Activated naive CD8-positive, alpha-beta T cell treated with anti-CD3 and anti-CD28 coated beads, Interleukin-2, amount 10 ng/mL, durations not matched to agents 7 days and 5 days (primary cell): ENCODE measurements at places on chromosomes 7 and 10.

DNA sequence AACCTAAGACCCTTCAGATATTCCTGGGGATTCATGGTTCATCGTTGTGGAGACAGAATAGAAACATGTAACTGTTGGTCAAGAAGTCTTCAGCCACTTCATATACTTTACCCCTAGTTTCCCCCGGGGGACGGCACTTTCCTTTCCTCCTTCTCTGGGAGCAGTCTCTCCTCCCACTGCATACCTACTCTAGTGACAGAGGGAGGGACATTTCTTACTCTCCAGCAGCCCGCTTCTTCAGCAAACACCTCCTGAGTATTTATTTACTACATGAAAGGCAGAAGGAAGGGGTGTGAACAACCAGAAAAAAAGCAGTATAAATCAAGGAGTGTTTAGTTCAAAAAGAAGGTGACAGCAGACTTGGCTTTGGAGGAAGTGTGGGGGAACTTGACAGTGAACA lies 69.0 kb downstream of the LHFPL3 start:
- DNase-seq: no peak

- DNase-seq: no peak
Observed at GRCh38 chr10:182441-183201, 47.4 kb downstream of the ZMYND11 start.

DNA sequence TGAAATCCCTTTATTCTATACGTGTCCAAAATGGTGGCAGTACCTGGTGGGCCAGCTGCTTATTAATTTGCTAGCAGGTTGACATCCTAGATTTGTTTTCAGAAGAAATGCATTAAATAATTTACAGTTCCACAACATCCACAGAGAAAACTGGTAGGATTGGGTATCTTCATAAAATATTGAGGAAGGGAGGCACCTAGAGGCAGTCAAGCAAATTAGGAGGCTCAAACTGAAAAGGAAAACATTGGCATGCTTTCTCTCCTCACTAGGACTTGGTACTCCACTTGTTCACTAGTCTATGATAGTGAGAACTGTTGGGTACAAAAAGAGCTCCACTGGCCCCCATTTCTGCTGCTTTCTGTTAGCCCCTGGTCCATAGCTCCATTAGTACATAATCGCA lies 18.3 kb upstream of the LRGUK start:
- DNase-seq: no peak

GRCh38 chr10:71068861-71069271 lies 143.5 kb upstream of the UNC5B start:
- DNase-seq: no peak

- DNase-seq: no peak
Observed at GRCh38 chr7:24820730-24821044, 63.4 kb upstream of the GSDME start.

GRCh38 chr7:92325173-92325572 lies 79.4 kb downstream of the ANKIB1 start:
- DNase-seq: no peak

DNA sequence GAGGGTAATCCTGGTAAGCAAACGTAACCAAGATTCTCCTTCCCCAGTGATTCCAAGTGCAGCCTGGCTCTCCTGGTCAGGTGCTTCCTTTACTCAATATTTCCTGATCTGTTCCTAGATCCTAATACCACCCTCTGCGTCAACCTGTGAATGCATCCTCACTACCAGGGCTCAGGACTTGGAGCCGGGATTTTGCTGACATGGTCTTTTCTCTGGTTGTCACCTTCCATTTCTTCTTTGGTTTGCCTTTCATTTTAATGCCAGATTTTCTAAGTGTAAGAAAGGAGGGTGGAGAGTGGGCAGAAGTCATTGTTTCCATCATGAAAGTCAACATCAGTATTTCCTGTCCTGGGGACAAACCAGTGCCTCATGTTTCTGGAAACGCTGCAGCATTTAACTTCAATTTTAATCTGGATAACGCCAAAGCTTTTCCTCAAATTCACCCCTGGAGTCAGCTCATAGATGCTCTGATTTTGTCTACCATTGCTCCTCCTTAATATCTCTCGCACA lies 210.4 kb upstream of the ZNF32 start:
- no peak for DNase-seq

DNA sequence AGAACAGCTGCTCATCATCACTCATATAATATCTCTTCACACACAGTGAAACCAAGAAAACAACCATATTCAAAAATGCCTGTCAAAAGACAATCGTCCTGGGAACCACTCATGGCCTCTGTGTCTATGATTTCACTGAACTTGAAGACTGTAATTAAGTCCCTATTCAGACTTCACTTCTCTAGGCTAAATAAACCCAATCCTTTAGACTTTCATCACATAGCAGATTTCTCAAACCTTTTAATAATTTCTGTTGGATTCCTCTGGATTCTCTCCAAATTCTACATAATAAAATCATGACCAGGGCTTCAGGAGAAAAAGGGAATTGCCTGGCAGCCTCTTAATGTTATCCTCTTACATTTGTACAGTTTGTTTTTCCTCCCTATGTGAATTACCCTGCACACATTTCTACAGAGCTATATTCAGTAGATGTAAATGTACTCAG lies 201.1 kb downstream of the LRRN3 start:
- DNase-seq: no peak

DNA sequence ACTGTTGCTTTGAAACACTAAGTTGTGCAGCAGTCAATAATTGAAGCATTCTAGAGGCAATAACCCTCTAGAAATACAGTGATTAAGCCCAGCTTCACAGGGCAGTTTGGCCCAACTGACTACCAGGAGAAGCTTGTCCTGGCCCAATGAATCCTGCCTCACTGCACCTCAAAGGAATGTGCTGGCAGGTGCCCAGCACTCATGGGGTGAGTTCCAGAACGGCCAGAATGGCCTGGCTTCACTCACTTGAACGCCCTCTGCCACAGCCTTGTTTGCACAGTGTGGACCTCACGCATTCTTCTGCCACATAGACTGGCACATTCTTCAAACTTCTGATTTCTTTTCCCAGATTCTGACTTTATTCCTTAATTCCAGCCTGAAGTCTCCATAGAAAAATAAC lies 6.6 kb upstream of the ITIH2 start:
- no peak for DNase-seq

- DNase-seq: no peak
Observed at GRCh38 chr7:79507131-79507530, 53.7 kb upstream of the MAGI2 start.

DNA sequence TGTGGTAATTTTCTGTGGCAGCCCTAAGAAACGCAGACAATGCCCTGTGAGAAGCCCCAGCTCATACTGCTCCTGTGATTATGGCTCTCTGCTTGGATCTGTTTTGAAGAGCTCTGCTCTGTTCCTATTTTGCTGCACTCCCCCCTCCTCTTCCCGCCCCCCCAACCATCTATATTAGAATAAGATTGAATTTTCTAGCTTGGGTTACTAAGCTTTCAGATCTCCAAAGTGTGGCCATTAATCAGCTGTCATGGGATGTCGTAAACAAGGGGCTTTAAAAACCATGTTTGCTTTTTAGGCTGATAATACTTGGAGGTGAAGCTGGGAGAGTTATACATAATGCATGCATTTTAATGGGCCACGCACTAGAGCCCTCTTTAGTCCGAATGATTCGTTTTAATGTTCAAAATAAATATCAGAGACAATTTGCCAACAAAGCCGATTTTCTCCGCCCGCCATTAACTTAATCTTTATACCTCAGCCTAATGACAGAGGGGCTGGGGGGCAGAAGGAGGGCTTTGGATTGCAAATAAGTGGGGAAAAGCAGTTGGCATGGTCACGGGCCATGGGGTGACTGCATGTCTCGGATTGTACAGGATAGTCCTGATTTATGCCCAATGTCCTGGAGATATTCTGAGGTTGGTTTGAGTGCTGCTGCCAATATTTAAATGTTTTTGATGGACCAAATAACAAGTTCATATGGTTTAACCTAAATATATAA lies 165.5 kb downstream of the RPS24 start:
- no peak for DNase-seq

DNA sequence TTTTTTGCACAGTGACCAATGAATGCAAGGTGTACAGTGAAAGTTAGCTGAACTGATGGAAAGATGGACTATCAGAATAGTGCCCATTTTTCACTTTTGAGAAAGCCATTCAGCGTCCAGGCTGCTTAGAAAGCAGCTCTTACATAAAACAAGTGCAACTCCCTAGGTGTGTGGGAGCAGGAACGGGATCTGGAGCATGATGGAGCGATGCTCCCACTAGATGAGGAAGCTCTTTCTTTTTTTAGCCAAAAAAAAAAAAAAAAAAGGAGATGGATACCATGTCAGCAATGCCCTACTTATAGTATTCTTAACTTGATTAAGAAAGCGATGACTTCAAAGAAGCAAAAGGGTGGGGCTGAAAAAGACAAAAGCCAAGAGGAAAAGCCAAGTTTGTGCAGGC lies 925.5 kb downstream of the GATA3 start:
- DNase-seq: no peak

GRCh38 chr10:3727268-3727667 lies 57.7 kb downstream of the KLF6 start:
- DNase-seq: no peak

DNA sequence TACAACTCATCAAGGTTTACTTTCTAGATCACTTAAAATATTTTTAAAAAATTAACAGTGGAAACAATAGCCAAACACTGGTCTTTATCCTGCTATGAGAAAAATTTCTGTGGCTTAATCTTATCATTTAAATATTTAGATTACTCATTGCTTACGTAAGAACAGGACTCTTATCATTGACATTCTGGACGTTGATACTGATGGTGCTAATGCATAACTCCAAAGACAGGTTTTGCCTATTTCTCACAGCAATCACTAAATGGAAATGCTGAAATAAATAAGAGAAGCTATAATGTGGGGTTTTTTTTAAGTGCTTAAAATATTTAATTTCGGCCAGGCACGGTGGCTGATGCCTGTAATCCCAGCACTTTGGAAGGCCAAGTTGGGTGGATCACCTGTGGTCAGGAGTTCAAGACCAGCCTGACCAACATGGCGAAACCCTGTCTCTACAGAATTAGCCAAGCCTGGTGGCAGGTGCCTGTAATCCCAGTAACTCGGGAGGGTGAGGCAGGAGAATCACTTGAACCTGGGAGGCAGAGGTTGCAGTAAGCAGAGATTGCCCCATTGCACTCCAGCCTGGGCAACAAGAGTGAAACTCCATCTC lies 195.0 kb downstream of the HGF start:
- DNase-seq: no peak

GRCh38 chr7:40542982-40543741 lies 408.4 kb downstream of the SUGCT start:
- DNase-seq: no peak

DNA sequence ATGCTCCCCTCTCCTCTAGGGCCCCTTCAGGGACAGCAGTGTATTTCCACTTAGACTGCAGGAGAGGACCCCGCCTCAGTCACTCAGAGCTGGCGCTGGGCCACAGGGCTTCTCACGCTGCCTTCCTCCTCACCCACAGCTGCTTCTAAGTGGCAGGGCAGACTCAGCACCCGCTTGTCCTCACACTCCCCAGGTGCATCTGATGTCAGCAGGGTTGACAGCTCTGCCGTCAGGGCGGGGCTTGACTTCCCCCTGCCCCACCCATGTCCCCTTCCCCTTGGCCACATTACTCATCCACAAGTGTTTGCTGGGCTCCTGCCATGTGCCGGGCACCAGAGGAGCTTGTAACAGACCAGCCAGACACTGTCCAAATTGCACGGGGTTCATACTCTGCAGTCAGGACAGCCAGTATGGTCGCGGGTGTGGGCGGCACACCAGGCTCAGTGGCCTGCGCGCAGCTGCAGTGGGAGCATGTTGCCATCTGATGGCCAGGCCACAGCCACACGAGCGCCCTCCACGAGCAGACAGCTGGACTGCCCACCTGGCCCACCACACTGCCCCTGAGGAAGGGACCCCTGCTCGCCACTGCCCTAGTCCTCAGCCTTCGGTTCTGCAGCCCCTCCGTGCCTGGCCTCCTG lies 29.3 kb upstream of the TTYH3 start:
- no peak for DNase-seq

- no peak for DNase-seq
Observed at GRCh38 chr7:159323359-159323758, 178.7 kb upstream of the VIPR2 start.

- DNase-seq: no peak
Observed at GRCh38 chr10:59073456-59074053, 102.9 kb upstream of the PHYHIPL start.

GRCh38 chr7:44308596-44309270 lies 16.7 kb downstream of the CAMK2B start:
- DNase-seq: no peak

DNA sequence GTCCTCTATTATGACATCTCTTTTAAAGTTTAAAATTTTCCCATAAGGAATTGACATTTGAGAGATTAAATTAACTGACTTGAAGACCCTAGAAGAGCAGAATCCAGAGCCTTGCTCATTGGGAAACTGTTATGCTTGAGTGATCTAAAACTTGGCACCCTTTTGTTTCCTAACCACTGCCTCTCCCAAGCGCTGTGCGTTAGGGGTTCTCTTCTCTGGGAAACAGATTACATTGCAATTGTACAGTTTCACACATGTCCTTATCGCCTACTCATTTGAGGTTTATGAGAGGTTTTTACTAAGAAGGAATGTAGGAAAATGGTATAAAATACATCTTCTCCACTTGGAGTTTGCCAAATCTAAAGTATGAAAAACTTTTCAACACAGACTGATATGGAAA lies 126.8 kb upstream of the AMPH start:
- no peak for DNase-seq

DNA sequence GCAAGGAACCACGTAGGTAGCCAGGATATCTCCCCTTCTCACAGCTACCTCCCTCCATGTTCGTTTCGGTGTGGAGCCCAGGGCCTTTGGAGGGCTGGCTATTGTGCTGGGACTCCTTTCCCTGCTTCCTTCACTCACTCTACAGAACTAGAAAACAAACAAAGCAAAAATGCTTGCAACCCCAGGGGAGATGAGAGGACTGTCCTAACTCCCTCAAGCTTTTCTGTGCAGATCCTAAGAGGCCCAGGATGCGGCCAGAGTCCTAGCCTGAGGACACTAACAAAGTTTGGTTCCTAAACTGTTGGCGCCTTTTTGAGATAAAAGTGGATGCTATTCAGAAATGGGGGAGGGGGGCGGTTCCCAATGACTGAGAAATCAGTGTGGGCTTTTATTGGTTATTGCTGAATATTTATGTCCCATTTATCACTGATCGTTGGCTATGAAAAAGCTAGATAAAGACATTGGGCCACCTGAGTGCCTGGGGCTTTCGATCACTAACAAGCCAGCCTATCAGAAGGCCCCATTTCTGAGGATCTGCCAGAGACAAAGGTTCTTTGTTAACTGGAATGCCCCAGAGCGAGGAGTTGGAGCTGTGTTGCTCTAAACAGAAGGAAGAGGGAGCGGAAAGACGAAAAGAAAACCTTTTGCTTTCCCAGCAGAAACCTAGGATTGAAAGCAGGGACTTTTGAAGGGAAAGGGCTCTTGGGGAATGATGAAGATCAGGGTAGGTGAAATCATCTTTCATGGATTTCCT lies 95.2 kb upstream of the EGR2 start:
- no peak for DNase-seq

- DNase-seq: no peak
Observed at GRCh38 chr7:133861876-133862275, 265.3 kb upstream of the LRGUK start.

DNA sequence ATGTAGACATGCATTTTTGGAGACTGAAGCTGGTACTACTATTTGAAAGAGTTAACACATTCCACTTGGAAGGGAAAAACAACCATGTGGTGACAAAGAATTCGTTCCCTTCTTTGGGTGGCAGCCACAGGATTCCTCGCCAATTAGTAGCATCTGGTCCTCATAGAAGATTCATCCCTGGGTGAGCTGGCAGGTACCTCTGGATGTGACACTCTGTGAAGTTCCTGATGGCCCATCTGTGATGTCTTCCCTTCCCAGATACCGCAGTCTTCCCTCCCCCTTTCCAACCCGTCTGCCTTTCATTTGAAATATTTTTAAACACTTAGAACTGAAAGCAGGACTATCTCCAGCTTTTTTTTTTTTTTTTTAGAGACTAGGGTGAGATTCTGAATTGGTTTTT lies 569.5 kb downstream of the TYW1 start:
- DNase-seq: no peak
